ENCODE measurements at places on chromosomes 12 and 14. TPM values are rescaled to one million over a fixed set of nuclear protein-coding genes. Genes with fewer than 3 reads are reported as not detected.

- no peak for DNase-seq
These were observed 111.9 kb downstream of the FOXN3 start for GRCh38 chr14:89304972-89305703.

SRSF5 gene
- total RNA-seq: 567 TPM

CLEC12A gene
- total RNA-seq: not detected

GRCh38 chr12:51913071-51914033 lies 6.0 kb downstream of the ACVRL1 start:
- no peak for DNase-seq

WNT5B gene
- total RNA-seq: 56.2 TPM

SCN8A gene
- total RNA-seq: 2.7 TPM

- DNase-seq: no peak
These were observed 176.6 kb upstream of the CDKN3 start for GRCh38 chr14:54220071-54220703.
